ENCODE measurements at places on chromosomes 3 and 15. TPM values are rescaled to one million over a fixed set of nuclear protein-coding genes. Genes with fewer than 3 reads are reported as not detected.

Gene H1-8
- total RNA-seq, result not detected

Gene PFKFB4
- 6.6 TPM for total RNA-seq

Gene MASP1
- total RNA-seq, result under 0.01 TPM

Gene GOLGA8R
- total RNA-seq, result 1.9 TPM

Gene NR2E3
- 0.09 TPM for total RNA-seq

Gene CDC25A
- 5.9 TPM for total RNA-seq

Gene GP9
- not detected for total RNA-seq

Gene HRG
- total RNA-seq, result not detected

Gene GNAT1
- total RNA-seq, result not detected

Gene SYNM
- 5.3 TPM for total RNA-seq

Gene MESP2
- 0.18 TPM for total RNA-seq

Gene TMEM108
- 0.38 TPM for total RNA-seq

Gene ZIC1
- total RNA-seq, result not detected

Gene LSAMP
- not detected for total RNA-seq

Gene CPLX3
- not detected for total RNA-seq

Gene MYO9A
- total RNA-seq, result 34.7 TPM

Gene GRAMD2A
- under 0.01 TPM for total RNA-seq
